IMR-90 (cell line): ENCODE measurements at places on chromosomes 1 and 21.

DNA sequence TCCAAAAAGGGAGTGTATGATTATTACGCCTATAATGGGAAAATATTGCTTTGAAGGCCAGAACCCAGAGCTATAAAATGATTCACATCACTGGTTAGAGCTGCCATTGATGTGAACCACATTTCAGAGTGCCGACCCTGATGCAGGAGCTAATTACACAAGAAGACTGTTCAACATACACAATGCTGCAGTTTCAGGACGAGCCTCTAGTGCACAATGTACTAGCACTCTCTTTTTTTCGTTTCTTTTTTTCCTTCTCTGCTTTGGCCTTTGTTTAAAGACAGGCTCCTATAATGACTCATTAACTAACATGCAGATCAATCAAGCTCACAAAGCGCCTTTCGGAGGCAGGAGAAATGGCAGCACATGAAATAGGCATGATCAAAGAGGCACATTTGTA, 66.0 kb upstream of the HMGB4 start:
- no peak for DNase-seq

DNA sequence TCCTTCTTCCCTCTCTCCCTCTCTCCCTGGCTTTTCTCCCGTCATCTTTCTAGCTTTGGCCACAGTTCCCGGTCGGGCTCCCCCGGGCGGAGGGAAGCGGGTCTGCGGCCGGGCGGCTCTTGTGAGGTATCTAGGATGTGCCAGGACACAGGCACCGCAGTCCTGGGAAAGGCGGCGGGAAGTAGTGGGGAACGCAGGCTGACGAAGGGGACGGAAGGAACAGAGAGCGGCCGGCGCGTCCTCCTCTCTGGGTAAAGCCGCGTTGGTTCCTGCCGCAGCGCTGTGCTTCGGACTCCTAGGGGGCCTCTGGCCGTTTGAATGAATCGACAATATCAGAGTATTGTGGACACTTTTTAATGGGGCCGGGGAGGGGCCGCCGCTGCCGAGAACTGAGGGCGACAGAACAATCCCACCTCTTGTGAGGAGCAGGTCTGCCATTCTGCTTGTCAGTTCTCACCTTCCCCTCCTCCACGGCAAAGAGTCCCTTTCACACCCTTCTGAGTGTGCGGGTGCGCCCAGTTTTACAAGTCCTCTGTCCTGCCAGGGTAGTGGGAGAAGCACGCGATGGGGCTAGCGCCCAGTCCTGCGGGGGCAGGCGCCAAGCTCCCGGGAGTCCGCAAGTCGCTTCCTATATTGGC, 1.2 kb upstream of the LHX9 start:
- DNase-seq = peak; percentile 61

GRCh38 chr1:36321119-36321951, 2.1 kb downstream of the EVA1B start:
- peak; percentile 94 for DNase-seq

GRCh38 chr1:168246506-168246905, 20.7 kb downstream of the SFT2D2 start:
- no peak for DNase-seq

- peak; percentile 82 for DNase-seq
Observed at GRCh38 chr1:96660503-96660902, 61.1 kb upstream of the PTBP2 start.

DNA sequence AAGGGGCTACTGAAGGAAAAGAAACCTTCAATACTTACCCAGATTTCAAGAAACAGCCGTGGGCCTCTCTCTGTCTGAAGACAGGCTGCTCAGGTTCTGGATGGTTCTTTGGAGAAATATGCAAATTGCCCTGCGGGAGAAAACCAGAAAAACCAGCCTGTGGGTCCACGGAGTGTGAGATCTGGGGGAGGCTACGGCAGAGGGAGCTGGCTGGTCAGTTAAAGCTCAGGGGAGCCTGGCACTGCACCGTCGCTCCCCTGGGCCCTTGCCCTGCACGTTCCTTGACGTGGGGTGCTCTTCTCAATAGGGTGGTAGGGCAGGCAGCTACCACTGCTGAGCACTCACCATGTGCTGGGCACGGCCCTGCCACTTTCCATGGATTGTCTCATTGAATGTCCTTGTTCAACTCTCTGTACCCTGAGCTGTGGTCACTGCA, 12.7 kb downstream of the TMCO4 start:
- DNase-seq = no peak

DNA sequence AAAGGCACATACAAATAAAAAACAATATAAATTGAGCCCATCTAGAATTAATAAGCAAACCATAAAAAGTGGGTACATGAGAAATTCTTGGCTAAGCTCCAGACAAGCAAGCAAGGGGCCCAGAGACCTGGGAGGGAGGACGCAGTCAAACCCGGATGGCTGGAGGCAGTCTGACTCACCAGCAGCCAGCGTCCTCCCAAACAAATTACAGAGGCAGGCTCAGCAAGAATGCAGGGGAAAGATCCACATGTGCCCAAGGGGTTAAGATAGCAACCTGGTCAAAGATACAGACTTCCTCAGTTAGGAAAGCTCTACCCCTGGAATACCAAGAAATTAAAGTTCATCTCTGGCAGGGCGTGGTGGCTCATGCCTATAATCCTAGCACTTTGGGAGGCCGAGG, 7.4 kb upstream of the TIAM1 start:
- DNase-seq = peak; percentile 61

DNA sequence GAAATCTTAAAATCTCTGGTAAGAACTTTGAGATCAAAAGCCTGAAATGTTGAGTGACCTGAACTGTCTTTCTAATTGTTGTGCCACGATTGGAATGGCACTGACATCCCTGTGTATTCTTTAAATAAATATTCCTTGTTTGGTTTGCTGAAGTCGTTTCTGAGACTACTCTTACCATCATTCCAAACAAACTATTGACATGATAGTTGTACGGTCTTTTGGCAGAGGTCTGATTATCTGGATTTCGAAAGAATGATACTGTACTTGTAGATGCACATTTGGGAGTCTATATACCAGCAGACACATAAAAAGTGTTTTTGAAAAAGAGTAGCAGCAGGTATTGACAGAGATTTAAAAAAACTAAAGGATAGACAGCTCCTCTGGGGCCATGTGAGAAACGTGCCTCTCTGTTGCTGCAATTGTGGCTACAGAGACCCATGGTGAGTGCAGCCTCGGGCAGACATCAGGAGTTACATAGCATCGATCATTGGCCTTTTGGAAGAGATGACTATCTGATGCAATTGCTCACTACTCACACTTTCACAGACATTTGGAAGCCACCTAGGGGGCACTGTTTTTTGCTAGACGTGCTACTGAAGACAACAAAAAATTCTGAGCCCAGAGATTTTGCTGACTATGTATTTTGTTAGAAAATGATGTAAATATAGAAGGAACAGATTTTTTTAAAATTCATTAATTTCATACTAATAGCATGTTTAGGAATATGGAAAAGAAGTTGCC, 464.5 kb downstream of the KCNT2 start:
- no peak for DNase-seq

DNA sequence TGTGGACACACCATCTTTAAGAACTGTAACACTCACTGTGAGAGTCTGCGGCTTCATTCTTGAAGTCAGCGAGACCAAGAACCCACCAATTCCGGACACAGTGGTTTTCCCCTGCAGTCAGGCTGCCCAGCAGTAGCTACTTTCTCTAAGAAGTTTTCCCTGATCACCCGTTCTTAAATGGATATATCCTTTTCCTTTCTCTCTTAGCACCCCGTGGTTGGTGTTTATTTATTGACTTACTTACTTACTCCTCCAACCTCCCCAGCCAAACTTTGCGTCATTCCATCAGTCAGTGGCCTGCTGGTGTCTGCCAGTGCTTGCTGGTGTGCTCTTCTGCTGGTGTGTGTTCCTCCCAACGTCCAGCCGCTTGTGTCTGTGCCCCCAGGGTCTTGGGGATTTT, 264.8 kb downstream of the GPR52 start:
- no peak for DNase-seq

DNA sequence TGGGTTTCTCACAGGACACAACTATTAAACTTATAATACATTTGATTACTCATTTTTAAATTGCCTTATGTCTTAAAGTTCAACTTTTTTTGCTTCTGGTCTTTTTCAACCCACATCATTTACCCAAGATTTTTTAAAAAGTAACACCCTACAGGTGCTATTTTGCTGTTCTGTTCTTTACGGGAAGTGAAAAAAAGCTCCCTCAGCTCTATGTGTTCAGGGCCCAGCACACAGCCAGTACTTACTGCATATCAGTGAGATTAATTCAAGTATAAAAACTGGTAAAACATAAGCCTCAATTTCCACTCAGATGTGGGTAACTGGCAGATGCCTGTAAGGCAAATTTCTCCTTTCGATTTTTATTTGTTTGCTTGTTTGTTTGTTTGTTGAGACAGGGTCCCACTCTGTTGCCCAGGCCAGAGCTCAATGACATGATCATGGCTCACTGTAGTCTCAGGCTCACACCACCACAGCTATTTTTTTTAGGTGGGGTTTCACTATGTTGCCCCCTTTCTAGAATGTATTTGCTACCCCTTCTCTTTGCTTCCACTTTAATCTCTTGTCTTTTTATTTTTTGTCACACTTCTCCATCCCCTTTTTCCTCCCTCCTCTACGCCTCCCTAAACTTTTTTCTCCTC, 20.3 kb downstream of the RNASEL start:
- DNase-seq = no peak

GRCh38 chr1:30741239-30741894, 16.2 kb downstream of the LAPTM5 start:
- peak; percentile 21 for DNase-seq

DNA sequence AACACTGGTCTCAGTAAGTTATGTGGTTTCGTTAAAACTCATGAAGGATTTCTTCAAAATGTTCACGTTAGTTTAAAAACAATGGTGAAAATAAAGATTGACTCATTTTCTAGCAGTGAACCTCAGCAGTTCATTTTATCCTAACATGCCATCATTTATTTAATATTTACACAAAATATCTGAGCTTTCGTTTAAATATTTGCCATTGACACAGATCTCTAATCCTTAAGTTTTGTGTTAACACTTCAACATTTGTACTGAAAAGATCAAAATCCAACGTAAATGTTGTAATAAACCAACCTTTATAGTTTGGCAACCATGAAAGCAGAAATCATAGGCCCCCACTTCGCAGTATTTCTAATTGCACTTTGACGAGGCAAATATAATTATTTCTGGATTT, 1129.5 kb downstream of the PLA2G4A start:
- DNase-seq = no peak

DNA sequence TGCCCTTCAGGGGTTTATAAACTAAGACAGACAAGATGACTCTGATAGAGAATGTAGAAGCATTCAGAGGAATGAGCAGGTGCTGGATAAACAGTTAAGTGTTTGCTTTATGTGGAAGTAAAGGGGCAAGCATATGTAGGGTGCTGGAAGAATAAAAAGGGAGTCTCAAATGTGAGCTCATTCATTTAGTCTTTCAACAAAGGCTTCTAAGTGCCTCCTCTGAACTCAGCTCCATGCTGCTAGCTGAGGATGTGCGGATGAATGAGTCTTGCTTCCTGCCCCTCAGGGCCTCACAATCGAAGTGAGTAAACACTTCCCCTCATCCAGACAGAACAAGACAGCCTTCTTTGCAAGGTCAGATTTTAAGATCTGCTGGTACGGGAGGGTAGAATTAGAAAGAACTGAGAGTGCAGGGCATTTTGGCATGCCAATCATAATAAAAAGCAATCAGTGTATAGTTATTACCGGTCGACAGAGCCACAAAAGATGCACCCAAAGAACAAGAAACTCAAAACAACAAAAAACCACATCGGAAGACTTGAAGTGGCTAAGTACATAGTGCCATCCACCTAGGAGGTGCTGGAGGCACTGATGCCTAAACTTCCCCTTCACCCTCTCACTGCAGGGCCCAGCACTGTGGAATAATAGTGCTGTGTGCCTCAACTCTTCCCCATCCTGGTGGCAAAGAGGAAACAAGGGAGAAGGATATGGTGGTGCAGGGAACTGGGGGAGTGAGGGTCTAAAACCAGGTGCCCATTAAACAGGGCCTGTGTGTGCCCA, 69.8 kb downstream of the TNR start:
- no peak for DNase-seq

- no peak for DNase-seq
Observed at GRCh38 chr1:63405021-63405420, 37.6 kb downstream of the ALG6 start.

DNA sequence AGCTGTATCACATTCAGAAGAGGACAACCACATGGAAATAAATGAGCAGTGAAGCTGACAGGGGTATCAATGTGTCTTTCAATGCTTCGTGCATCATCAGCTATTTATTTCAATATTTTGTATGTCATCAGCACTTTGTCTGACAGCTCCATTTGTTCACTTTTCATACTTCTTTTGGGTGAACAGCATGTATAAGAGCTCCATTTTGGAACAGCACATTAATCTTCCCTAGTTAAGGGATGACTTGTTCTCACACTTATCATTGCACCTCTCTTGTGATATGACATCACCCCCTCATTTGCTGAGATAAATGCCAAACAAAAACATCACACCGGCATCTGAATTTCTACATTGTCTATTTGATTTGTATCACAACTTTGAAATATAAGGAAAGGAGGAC, 190.6 kb upstream of the SAMSN1 start:
- no peak for DNase-seq

GRCh38 chr1:184329962-184330868, 56.6 kb upstream of the C1orf21 start:
- no peak for DNase-seq

GRCh38 chr1:6889875-6890480, 104.7 kb downstream of the CAMTA1 start:
- DNase-seq = peak; percentile 68

DNA sequence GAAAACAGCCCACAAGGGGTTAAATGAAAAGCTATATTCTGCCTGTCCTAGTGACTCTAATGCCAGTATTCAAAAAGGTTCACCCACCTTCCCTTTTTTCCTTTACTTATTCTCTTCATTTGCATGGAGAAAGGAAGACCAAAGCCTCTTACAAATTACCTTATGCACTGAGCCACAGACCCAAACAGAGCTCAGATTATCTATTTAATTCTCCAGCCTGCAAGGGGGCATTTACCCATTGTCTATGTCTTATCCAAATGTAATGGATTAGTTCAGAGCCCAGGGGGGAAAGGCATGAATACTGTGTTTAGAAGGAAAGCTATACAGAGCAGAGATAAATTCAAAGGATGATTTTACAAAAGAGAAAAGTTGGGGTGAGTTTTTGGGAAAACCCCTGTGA, 388.5 kb downstream of the OMA1 start:
- no peak for DNase-seq

- peak; percentile 31 for DNase-seq
Observed at GRCh38 chr1:235304549-235305451, 23.2 kb downstream of the ARID4B start.

DNA sequence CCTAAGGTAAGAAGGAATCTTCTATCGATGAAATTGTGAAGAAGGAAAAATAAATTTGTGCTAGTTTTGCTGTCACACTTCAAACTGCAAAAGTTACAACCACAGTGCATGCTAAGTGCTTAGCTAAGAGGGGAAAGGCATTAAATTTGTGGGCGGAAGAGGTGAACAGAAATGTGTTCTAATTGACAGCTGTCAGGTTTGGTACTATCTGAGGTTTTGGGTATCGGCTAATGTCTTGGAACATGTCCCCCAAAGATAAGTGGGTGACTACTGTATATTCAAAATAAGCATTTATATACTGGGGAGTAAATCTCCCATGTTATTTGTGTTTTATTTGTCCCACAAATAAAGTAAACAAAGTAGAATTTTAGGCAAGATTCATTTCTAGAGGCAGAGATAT, 8.0 kb downstream of the CR1 start:
- no peak for DNase-seq
